ENCODE measurements at places on chromosomes 5 and 9.

DNA sequence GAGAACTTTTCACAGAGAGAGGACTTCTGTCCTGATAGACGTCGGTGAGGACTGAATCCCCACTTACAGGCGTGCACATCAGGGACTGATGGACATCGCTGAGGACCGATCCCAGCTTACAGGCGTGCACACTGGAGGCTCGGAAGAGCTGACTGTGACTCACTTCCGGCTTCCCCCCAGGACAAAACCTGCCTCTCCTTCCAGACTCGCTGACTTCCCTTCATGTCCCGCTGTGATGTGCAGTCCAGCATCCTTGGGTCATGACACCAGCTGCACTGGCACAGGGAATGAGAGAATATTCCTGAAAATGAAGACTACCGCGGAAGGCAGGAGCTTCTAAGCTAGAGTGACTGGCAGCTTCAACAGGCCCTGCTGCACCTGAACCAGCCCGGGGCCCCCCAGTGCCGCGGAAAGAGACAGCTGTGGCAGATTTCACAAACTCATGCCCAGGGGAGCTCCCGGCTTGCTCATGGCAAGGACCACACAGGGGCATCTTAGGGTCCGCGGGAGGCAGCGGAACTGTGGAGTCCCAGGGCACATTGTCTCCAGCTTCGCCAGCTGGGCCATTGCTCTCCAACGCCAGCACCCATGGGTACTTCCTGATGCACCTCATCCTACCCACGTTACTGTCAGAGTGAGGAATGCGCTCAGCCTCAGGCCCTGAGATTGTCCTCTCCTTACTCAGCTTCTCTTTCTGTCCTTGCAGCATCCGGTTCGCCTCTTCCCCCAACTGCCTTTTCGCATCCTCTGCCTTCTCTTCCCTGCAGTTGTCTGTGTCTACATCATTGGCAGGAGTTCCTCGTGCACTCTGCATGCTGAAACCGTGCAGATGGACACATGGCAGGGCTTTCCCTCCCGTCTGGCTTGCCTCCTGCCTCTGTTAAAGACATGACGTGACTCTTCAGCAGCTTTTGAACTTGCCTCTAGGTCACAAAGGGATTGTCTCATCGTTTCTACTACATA lies 29.5 kb downstream of the SURF6 start:
- DNase-seq: no peak

DNA sequence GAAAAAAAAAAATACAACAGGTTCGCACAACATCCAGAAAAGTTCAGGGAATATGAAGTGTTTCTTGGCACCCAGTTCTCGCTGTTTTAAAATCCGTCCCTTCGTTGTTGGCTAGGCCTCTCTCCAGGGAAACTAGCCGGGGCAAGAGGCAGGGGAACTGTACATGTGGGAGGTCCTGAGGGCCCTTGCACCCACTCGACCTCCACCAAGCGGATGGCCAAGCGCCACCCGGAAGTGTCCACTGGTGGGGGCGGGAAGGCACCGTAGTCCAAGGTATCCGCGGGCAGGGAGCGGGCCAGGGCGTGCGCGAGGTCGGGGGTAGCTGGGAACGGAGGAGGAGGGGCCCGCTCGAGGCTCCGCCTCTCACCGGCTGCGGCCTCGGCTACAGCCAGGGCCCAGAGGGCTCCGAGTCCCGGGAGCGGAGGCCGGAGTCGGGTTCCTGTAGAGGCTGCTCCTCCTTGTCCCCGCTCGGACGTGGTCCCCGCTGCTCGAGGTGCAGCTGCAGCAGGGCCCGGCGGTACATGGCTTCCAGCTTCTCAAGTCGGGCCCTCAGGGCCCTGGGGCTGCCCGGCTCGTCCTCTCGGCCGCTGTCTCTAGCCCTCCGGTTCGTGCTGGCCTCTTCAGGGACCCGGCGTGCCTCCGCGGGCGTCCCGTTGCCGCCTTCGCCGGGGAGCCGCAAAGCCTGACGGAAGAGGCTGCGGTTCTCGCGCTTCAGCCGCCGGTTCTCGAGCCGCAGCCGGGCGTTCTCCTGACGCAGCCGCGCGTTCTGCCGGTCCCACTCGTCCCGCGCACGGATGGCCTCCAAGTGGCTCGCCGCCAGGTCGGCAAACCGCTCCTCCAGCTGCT lies 720 bp downstream of the TUSC1 start:
- no peak for DNase-seq

- DNase-seq: no peak
These were observed 37.0 kb upstream of the RPS23 start for GRCh38 chr5:82314964-82315758.

- no peak for DNase-seq
These were observed 179.0 kb downstream of the FANCC start for GRCh38 chr9:95138474-95138873.

DNA sequence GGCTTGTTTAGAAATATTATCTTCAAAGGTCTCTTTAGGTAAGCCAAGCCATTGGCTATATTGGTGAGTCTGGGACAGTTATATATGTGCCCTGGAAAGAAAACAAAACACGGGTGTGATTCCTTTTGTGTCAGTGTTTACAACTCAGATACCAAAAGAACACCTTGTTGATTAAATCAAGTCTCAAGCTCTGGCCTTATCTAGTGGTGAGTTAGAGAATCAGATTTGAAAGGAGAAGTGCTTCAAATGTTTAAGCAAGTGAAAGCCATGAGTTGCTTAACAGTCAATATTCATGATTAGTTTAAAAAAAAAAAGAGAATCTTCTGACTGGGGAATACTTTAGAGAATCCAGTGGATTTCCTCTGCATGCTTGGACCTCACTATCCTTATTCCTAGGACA lies 68.3 kb downstream of the IQGAP2 start:
- no peak for DNase-seq

DNA sequence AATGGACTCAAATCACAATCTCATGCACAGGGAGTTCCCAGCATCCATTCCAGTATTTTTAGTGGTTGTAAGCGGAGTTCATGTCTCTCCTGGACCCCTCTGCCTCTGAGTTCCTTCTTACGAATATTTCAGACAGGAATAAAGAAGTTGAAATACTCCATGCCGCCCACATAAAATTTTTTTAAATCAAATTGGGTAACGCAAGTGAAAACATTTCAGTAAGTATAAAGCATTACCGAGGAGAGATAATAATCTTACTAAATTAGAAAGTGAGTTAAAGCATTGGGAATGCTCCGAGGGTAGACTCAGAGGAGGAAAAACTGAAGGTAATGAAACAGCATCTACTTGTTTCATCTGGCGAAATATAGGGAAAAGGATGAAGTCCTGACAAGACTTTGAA lies 317.6 kb downstream of the ARRDC3 start:
- no peak for DNase-seq

GRCh38 chr5:16143361-16144049 lies 36.1 kb downstream of the MARCHF11 start:
- DNase-seq: no peak

DNA sequence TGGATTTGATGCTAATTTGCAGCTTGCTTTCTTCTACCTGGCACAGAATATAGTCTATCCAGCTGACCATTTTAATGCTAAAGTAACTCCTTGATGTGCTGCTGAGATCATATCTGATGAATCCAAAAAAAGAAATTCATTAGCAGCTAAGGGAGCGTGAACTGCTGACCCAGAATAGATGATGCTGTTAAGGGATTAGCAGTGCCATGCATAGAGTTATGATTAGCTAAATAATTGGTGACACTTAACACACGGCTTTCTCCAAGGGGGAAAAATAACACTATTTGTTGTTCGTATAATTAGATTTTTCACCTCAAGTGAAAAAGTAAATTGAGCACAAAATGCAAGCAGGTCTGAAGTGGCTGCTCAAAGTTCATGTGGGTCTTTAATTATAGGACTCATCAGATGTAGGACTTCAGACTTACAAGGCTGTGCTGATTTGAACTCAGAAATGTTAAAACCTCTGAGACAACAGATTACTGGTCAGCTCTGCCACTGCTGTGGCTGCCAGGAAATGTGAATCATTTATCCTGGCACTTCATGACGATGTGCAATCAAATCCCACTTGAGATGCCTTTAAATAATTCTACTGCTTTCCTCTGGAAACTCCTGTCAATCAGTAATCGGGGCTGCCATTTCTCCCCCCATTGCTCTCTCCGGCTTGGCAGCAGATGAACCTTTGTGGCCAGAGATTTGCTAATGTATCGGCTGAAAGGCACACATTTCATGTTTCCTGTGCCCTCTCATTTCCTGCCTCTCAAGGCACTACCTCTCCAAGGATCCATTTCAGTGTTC lies 291.6 kb upstream of the C9orf72 start:
- DNase-seq: no peak

GRCh38 chr5:88967633-88968585 lies 84.9 kb upstream of the MEF2C start:
- DNase-seq: no peak

GRCh38 chr5:142134331-142135010 lies 25.9 kb downstream of the NDFIP1 start:
- DNase-seq: no peak

GRCh38 chr5:142826741-142827492 lies 56.7 kb downstream of the ARHGAP26 start:
- DNase-seq: peak; percentile 10

- DNase-seq: no peak
These were observed 27.3 kb downstream of the ETF1 start for GRCh38 chr5:138515556-138516245.

- DNase-seq: no peak
These were observed 28.7 kb upstream of the F2RL1 start for GRCh38 chr5:76789991-76790581.

GRCh38 chr9:121333950-121334773 lies 35.9 kb downstream of the STOM start:
- DNase-seq: no peak

- no peak for DNase-seq
These were observed 29.1 kb downstream of the TRIO start for GRCh38 chr5:14172149-14172795.

- DNase-seq: no peak
These were observed 187.7 kb downstream of the NTRK2 start for GRCh38 chr9:84857211-84857610.

DNA sequence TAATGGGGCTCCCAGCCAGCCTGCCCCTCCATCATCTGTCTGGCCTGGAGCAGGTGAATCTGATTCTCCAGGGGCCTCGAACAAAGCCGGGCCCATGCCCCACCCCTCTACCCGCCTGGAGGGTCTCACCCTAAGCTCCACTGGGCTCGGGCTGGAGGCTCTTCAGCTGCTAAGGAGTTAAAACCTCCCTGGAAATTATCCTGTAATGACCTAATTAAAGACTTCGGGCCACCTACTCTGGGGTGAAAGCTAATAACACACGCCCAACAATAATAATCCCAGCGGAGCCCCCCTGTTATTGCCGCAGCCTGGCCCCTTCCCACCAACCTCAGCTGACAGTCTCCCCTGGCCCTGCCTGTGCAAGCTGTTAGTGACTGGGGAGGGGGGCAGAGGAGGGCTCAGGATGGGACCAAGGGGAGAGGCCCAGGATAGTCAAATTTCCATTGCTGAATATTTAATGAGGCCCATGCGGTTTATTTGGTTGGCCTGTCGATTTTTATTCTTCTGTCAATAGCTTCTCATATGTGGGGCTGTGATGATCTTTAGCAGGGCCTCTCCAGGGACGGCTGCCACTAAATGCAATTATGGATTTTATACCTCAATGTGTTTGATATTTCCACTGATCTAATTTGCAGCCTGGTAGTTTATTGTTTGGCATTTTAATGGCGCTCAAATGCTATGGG lies 25.7 kb downstream of the LMX1B start:
- no peak for DNase-seq

DNA sequence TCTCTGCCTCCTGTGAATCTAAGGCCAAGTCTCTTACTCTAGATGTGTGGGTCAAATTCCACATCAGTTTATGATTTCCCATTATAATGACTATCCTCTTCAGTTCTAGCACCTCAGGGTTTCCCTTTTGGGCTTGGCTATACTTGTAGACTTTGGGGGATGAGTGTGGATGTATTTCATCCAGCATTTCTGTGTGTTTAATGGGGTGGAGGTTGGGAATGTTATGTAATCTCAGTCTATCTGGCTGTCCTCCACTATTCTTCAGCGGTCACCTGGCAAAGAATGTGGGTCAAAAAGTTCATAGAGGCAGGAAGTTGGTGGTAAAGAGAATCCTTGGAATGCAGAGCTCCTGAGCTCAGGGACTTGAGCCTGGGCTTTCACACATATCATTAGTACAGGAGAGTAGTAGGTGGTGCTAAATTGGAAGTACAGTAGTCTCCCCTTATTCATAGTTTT lies 64.9 kb downstream of the CFAP95 start:
- DNase-seq: no peak

GRCh38 chr5:143229896-143230675 lies 173.4 kb downstream of the NR3C1 start:
- no peak for DNase-seq

GRCh38 chr5:170169996-170170395 lies 62.8 kb upstream of the C5orf58 start:
- no peak for DNase-seq

DNA sequence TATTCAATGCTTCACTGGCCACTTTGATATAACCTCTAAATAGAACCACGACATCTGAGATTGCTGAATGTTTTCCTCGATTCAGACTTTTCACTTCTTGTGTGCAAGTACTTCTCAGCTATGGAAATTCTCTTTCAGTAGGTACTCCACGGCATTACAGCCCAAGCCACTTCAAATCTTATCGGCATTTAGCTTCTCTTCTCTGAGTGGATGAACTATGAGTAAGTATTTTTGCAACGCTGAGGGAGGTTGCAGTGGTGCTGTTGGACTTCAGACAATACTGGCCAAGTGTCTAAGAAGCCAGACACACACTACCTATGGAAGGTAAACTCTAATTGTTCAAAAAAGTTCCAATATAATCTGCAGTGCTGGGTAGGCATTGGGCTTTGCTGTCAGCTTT lies 60.1 kb downstream of the FBN2 start:
- DNase-seq: no peak

- DNase-seq: no peak
These were observed 21.6 kb upstream of the ANGPTL2 start for GRCh38 chr9:127143920-127144465.

GRCh38 chr5:135491552-135492318 lies 39.6 kb upstream of the TIFAB start:
- no peak for DNase-seq

GRCh38 chr9:110278080-110278707 lies 21.9 kb upstream of the TXN start:
- no peak for DNase-seq

DNA sequence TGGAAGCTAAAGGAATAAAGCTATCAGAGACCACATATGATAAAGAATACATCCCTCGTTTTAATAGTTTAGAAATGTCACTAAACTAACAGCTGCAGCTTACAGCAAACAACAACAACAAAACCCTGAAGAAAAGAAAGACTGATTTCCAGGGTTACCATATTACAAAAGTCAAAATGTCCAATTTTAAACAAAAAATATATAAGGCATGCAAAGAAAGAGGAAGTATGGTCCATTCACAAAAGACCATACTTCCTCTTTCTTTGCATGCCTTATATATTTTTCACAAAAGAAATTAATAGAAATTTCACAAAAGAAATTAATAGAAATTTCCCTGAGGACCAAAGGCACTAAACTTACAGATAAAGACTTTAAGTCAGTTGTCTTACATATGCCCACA lies 354.2 kb downstream of the ARL15 start:
- DNase-seq: no peak
